ENCODE measurements at places on chromosomes 6 and 20.

DNA sequence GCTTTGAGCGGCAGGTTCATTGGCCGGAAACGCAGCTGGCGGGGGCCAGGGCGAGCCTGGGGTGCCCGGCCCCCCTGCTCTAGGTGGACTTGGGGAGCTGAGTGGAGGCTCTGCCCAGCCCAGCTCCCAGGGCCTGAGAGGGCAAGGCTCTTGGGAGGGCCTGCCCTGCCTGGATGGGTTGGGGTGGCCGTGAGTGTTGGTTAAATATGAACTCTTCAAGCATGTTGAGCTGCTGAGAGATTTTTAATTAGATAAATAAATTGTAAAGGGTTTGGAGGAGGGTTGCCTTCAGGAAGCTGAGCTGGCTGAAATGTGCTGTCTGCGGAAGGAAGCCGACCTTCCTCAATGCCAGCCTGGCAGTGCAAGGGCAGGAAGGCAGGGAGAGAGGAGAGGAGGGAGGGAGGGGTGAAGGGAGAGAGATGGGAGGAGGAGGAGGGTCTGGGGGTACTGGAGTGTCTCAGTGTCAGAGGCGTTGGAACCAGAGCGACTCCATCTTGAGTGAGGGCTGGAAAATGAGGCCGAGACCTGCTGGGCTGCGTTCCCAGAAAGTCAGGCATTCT lies 39.4 kb upstream of the PMEPA1 start:
- no peak for DNase-seq

GRCh38 chr6:105995391-105995865 lies 90.7 kb upstream of the PRDM1 start:
- DNase-seq = no peak

DNA sequence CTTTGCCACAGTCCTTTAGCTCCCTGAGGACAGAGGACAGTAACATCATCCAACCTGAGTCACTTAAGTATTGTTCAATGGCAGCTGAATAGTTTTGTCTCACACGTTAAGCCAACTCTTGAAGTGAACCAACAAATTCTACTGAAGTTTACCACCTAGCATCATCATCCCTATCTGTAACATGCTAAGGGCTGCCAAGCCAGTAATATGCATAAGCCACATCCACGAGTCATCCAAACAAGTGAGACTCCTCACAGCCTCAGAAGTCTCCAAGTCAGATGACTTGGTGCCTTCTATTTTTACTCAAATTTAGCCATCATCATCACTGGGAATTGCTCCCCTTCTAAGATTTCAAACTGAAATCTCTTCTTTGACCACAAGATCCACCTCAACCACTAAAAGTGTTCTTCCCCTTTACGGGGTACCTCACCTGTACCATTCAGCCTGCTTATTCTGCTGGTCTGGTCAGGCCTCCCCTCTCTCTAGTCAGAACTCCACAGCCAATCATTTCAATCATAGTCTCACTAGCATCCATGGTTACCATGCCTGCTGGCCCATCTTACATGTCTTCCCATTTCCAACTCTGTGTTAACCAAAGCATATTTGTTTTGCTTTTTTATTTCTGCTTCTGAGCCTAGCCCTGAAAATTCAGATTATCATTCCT lies 73.7 kb downstream of the DTNBP1 start:
- DNase-seq = no peak

DNA sequence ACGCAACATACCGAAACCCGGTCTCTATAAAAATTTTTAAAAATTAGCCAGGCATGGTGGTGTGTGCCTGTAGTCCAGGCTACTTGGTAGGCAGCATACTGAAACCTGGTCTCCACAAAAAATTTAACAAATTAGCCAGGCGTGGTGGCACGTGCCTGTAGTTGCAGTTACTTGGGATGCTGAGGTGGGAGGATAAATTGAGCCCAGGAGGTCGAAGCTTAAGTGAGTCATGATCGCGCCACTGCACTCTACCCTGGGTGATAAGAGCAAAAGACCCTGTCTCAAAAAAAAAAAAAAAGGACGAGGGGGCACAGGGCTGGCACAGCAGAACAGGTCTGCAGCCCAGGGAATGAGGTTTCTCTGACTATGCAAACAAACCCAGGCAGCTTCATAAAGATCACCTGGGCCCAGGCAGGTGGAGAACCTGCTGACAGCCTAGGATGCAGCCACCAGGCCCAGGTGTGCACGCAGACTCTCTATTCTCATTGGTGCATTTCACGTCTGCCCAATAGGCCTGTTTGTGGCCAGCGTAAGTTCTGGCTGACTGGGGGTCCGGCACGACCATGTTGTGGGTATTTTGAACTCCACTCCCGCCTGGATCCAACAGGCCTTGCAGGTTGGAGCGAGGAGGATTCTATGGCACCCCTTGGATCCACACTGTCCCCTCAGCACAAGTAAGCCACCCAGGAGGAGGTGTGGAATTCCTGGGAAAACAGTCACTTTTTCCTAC lies 204.5 kb downstream of the PREX1 start:
- DNase-seq = no peak

- DNase-seq = no peak
Measured at GRCh38 chr6:33950891-33951889, 147.4 kb upstream of the MLN start.

- DNase-seq = no peak
Measured at GRCh38 chr6:16602035-16602434, 159.2 kb downstream of the ATXN1 start.

GRCh38 chr6:36751091-36751490 lies 53.5 kb downstream of the RAB44 start:
- DNase-seq = no peak

DNA sequence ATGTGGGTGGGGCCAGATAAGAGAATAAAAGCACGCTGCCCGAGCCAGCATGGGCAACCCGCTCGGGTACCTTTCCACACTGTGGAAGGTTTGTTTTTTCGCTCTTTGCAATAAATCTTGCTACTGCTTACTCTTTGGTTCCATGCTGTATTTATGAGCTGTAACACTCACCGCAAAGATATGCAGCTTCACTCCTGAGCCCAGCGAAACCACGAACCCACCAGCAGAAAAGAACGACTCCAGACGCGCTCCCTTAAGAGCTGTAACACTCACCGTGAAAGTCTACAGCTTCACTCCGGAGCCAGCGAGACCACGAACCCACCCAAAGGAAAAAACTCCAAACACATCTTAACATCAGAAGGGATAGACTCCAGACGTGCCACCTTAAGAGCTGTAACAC lies 76.7 kb downstream of the TFAP2A start:
- no peak for DNase-seq

- no peak for DNase-seq
Measured at GRCh38 chr6:17839513-17840223, 132.9 kb upstream of the NUP153 start.

GRCh38 chr6:19167251-19167650 lies 669.9 kb upstream of the ID4 start:
- DNase-seq = no peak

DNA sequence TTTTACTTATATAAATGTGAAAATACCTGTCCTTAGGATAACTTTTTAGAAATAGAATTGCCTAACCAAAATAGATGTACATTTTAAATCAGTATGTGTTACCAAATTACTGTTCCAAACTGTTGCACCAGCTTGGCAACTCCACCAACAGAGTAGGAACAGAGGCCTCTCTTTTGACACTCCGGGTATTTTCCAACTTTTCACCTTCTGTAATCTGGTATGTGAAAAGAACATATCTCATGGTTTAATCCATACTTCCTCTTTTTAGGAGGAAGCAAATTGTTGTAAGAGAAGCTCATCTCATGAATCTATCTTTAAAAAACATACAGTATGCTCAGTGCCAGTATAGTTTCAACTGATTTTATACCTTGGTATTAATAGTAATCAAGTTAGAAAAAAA lies 24.9 kb downstream of the RNF144B start:
- no peak for DNase-seq

- no peak for DNase-seq
Measured at GRCh38 chr20:53359425-53359824, 234.2 kb downstream of the ZNF217 start.

DNA sequence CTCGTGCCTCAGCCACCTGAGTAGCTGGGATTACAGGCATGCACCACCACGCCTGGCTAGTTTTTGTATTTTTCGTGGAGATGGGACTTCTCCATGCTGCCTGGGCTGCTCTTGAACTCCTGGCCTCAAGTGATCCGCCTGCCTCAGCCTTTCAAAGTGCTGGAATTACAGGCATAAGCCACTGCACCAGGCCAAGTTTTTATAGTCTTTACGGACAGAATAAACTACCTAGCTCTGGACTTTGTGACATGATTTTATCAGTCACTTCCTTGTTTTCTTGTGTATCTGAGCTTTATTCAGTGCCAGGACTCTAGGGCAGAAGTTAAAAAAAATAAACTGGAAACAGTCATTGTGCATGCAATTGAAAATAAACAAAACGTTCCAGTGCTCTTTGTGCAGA lies 46.7 kb upstream of the RALGAPA2 start:
- DNase-seq = no peak

- peak; percentile 63 for DNase-seq
Measured at GRCh38 chr20:36526521-36527011, 14.8 kb upstream of the MYL9 start.

GRCh38 chr6:73382462-73383113 lies 12.0 kb upstream of the DDX43 start:
- no peak for DNase-seq

- no peak for DNase-seq
Measured at GRCh38 chr6:136525586-136526195, 24.5 kb downstream of the MAP7 start.

GRCh38 chr20:62666736-62667529 lies 24.6 kb downstream of the SLCO4A1 start:
- no peak for DNase-seq

DNA sequence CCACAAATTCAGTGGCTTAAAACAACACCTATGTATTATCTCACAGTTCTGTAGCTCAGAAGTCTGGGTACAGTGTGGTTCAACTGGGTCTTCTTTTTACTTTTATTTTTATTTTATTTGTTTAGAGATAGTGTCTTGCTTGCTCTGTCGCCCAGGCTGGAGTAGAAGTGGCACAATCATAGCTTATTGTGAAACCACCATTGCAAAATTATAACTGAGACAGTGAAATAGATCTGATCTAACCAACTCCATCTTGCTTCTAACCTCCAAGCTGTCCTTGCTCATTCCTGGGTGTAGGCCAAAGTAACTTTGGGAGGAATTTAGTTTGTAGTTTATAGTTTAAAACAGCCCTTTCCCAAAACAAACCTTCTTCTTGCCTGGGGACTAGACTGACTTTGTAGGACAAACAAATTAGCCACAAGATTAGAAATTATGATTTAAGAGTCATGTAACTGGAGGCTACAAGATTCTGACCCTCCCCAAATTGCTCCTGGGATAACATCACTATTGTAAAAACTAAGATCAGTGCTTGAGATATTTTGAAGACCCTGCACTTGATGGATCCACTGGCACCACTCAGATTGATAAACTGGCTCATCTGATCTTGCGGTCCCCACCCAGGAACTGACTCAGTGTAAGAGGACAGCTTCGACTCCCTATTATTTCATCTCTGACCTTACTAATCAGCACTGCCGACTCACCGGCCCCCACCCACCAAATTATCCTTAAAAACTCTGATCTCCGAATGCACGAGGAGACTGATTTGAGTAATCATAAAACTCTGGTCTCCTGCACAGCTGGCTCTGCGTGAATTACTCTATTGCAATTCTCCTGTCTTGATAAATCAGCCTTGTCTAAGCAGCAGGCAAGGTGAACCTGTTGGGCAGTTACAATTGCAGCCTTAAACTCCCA lies 193.4 kb upstream of the CDYL start:
- no peak for DNase-seq

- no peak for DNase-seq
Measured at GRCh38 chr6:5365436-5366195, 104.3 kb downstream of the FARS2 start.

GRCh38 chr6:157822245-157823000 lies 623 bp upstream of the SNX9 start:
- DNase-seq = peak; percentile 68

DNA sequence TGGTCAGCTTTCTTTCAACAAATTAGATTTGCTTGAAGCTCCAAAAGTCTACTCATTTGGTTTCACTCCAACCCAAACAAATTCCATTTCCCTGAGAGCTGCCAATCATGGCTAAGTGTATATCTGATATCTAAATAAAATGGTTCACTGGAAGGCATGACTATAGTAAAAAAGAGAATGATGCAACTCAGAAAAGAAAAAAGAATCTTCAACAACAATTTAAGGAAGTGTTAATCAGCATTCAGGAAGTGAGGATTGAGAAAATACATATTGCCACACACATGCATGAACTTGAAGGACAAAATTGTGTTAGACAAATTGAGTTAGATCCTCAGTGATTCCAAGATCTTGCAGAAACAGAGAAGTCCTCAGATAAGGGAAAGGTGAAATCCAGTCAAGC lies 972.9 kb upstream of the FLRT3 start:
- no peak for DNase-seq

GRCh38 chr20:47300071-47300470 lies 56.4 kb downstream of the ZMYND8 start:
- no peak for DNase-seq

DNA sequence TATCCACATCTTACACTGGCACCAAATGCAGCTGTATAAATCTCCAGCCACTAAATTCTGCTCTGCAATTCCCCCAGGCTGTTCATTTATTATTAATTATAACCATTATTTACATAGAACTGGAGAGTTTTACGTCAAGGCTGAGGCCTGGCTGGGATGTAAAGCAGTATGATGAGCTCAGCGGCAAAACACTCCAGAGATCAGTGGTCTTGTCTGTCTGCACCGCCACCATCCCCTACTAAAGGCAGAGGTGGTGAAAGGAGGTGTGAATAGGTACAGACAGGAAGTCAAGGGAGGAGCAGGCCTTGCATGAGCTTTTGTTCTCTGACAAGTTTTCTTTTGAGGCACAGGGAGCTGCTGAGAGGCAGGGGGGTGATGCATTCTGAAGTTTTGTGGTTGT lies 159.9 kb upstream of the PCSK2 start:
- no peak for DNase-seq

Measured in ovary (tissue), 10 donors.